ENCODE measurements at places on chromosomes 16 and 17.
A peak's percentile ranks its signal among the peaks of the same experiment; 100 is the strongest.

GRCh38 chr17:37820995-37821713 lies 76.3 kb upstream of the HNF1B start:
- no peak for DNase-seq

DNA sequence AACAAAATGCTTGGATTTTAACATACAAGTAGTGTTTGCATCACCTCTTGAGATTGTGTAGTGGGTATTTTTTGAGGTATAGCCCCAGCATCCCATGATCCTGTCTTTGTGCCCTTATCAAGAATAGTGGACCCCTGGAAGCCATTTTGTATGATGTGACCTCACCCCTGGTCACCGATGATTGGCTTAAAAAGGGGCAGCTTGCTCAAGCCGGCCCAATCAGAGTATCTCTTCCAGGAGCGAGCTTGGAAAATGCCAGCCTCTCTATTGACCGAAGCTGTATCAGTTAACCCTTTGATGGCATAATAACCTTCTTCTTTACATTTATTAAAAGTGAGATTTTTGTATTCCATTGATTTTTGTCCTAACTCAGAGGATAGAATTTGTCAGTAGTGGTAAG lies 55.5 kb upstream of the FAM20A start:
- DNase-seq: no peak

DNA sequence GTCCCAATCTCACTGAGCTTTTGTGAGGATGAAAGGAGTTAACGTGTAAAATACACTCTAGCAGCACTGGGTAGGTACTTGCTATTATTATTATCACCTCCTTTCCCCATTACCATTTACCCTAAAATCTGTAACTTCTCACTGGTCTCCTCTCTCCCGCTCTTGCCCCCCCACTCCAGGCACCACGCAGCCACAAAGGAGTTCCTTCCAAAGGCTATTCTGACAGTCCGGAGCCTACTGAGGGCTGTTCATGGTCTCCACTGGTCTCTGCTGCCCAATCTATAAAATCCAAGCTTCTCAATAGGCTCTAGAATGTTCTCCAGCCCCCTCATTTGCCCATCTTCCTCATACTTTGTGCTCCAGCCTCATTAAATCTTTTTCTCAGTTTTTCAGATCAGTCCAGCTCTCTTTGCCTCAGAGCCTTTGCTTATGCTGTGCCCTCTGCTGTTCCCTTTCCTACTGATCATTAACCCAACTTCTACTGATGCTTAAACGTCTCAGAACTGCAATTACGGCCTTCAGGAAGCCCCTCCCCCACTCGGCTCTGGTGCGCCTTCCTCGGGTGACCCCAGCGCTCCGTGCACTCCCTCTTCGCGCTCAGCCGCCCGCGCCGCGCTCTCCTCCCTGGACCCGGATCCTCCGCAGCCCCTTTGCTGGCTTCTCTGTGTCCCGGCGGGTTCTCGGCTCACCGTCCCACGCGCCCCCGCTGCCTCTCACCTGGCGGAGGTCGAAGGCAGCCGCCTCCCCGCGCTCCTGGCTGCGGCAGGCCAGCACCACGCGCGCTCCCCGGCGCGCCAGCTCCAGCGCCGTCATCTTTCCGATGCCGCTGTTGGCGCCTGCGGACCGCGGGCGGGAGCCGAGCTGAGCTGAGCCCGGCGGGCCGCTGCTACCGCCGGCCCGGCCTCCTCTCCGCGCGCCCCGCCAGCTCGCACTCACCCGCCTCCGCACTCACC lies 737 bp downstream of the DHRS13 start:
- peak; percentile 51 for DNase-seq

GRCh38 chr16:30567160-30567990 lies 4.1 kb downstream of the ZNF688 start:
- no peak for DNase-seq

- no peak for DNase-seq
Measured at GRCh38 chr17:65039336-65039988, 17.1 kb downstream of the GNA13 start.

- DNase-seq: no peak
Measured at GRCh38 chr16:81715358-81716196, 63.5 kb upstream of the PLCG2 start.

- no peak for DNase-seq
Measured at GRCh38 chr17:45114117-45114932, 18.0 kb downstream of the PLCD3 start.

DNA sequence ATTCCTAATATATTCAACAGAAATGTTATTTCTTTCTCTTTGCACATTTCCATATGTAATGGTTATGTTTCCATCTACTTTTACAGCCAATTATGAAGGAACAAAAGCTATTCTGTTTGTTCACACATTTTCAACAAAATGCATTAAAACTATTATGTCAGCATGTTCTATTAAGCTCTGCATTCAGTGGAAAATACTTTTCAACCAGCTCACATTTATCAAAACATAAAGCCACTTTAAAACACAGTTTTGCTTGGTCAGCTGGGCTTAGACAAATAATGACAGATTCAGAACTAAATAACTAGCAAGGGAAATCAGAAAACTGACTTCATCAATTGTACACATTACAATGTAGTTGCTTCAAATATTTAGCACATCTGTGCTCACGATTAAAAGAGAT lies 6.9 kb downstream of the SALL1 start:
- DNase-seq: no peak

- DNase-seq: no peak
Measured at GRCh38 chr16:77043076-77043475, 147.9 kb upstream of the MON1B start.

GRCh38 chr16:20904507-20905081 lies 4.0 kb downstream of the LYRM1 start:
- DNase-seq: peak; percentile 75

GRCh38 chr16:53071748-53072301 lies 17.0 kb downstream of the CHD9 start:
- DNase-seq: no peak

GRCh38 chr16:86874141-86874540 lies 295.8 kb downstream of the FOXL1 start:
- DNase-seq: peak; percentile 37

GRCh38 chr16:48158296-48158695 lies 2.5 kb upstream of the ABCC12 start:
- no peak for DNase-seq

DNA sequence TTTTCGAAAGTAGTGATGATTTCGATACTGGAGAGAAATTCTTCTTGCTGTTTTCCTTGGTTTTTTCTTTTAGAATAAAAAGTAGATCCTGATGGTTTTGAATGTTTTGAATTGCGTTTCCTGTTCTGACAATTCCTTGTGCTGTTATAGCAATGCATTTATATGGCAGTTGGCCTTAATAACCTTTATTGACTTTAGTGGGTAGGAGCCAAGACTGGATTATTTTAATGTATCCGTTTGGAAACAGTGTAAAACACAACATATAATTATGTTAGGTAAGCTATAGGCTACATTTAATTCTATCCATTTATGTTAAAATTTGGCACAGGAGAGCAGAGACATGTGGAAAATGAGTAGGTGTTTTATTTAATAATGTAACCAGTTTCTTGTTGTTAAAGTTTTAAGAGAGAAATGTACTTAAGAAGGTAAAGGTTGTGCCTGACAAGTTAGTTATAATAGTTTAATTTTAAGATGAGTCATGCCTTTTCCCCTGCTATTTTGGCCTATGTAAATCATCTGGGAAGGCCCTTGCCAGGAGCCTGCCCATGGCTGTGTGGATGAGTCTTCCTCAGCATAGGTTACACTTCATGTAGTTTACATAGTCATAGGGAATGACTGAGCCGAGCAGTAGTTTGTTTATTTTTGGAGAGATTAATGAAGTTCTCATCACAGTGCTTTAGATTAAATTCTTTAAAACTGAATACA lies 189.9 kb downstream of the FTO start:
- peak; percentile 33 for DNase-seq

DNA sequence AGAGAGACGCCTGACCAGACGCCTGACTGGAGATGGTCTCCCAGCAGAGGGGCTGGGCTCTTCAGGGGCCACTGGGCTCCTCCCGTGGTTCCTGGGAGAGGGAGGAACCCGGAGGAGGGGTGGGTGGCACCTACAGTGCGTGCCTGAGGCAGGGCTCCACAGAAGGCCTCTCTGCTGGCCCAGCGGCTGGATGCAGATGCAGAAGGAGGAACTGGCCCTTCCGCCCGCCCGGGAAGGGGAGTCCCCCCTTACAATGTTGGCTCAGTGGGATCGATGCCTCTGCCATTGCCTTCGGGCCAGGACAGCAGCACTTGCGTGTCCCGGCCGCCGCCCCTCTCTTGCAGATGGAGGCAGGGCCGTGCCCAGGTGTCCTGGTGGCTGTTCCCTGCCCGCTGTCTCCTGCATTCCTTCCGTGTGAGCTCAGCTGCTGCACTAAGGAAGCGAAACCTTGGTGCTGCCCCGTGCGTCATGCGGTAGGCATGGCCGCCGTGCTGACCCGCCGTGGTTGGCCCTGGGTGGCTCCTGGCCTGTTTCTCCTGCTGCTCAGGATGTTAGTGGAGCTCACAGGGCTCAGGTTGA lies 15.1 kb downstream of the BAIAP2 start:
- DNase-seq: no peak

GRCh38 chr17:51200295-51200694 lies 34.1 kb downstream of the NME2 start:
- no peak for DNase-seq

GRCh38 chr17:19905502-19905901 lies 37.8 kb upstream of the ULK2 start:
- DNase-seq: no peak

DNA sequence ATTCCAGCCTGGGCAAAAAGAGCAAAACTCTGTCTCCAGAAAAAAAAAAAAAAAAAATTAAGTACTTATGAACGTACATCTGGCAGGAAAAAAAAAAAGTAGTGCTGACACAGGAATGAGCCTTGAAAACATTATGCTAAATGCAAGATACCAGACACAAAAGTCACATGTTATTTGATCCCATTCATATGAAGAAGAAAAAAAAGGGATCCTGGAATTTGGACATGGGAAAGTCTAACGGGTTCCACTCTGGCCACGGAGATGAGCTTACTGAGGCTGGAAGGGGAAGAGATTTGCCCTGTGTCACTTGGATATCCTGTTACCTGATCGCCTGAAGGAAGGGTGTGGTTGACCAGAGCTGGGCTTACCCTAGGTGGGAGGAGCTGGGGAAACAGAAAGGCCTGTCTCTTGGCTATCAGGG lies 251.9 kb downstream of the PARN start:
- DNase-seq: no peak

DNA sequence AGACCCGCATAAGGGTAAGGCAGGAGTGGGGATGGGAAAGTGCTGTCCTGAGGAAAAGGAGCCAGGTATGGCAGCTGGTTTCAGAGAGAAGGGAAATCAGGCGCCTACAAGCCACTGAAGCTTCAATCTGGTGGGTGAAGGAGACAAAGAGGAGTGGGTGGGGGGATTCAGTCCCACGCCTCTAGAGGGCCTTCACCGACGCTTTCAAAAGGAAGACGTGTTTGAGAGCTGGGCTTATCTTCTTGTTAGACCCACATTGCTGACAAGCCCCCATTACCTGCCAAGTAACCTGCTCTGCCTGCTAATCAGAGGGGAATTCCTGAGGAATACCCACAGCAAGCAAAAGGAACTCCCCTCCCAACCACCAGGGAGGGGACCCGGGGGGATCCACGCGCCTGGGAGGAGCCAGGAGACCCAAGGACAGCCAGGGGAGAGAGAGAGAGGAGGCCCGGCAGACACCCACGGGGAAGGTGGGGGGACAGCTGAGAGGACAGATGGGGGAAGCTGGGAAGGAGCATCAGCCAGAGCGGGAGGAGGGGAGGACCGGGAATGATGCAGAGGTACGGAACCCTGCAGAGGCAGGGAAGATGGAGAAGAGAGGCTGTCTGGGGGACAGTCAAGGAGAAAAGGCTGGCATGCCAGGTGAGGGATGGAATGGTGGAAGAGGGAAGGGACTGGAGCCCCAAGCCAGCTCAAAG lies 1.0 kb downstream of the MTMR4 start:
- DNase-seq: no peak

DNA sequence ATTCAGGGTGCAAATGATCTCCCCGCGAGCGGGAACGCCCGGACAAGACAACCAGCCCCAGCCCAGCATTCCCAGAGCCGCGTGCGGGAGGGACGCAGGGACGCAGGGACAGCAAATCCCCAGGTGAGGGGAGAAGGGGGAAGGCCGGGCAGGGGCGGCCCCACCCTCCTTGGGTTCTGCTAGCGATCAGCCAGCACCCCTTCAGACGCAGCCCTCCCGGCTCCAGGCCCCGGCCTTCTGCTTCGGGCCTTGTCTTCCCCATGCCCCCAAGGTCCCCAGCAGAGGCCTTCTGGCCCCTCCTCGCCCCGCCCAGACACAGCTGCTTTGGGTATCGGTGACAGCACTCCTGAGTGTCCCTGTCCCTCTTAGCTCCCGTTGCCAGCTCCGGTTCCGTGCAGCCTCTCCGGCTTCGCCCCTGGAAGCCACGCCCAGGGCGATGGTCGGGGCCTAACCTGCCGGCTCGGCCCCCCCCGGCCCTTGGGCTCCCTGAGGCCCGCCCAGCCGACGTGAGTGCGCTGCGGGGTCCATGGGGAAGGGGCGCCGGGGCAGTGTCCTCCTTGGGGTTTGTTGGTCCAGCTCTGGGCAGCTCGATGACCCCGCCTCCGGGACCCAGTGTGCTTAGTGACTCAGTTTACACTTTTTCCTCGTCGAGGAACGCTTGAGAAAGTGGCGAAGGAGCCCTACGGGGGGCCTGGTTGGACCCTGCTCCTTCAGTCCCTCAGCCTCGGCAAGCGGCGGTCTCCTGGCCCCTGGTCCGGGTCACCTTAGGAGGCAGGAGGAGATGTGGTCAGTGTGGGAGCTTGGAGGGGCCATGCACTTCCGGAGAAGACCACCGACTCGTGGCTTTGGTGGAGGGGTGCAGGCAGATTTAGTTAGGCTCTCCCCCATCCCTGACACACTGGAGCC lies 50.5 kb upstream of the AMZ2 start:
- no peak for DNase-seq

- DNase-seq: no peak
Measured at GRCh38 chr17:78269955-78270381, 38.5 kb downstream of the TMEM235 start.

DNA sequence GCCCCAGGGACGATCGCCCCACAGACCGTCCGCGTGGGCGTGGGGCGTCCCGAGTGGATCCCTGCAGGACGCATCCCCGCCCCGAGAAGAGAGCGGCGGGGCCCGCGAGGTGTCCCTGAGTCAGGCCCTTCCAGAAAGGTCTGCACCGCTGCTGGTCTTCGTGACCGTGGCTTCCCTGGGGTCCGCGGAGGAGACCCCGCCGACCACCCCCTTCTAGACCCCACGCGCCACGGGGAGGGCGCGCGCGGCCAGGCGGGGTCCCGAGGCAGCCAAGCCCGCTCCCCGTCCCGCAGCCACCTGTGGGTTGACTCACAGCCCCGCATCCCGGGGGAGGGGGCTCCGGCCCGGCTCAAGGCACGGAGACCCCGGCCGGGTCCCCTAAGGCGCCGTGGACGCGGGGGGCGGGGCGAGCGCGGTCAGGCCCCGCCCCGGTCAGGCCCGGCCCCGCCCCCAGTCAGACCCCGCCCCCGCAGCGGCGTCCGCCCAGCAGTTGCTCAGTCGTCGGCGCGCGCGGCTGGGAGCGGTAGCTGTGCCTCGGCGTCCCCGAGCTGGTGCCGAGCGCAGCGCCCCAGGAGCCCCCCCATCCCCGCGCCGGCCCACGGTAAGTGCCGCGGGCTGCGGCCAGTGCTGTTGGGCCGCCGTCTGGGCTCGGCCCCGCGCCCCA lies at the start of gene BAIAP3:
Gene BAIAP3 (plus strand): TSS at position 497 of the 664 bp plus-strand sequence. CDS start 4,905 bp downstream, outside the sequence.
- peak; percentile 28 for DNase-seq

- DNase-seq: no peak
Measured at GRCh38 chr17:61285526-61286320, 113.9 kb upstream of the TBX2 start.
